ENCODE measurements at places on chromosomes 6 and 20. TPM values are rescaled to one million over a fixed set of nuclear protein-coding genes. Genes with fewer than 3 reads are reported as not detected.

The PTGIS gene
- total RNA-seq: 0.11 TPM

The BPIFB1 gene
- total RNA-seq: not detected

The SLC24A3 gene
- total RNA-seq: 0.11 TPM

The MUCL3 gene
- total RNA-seq: not detected

The KCNK15 gene
- total RNA-seq: not detected

The UFL1 gene
- 35.6 TPM for total RNA-seq

The SLC35B3 gene
- 31.4 TPM for total RNA-seq

The RNF182 gene
- total RNA-seq: not detected

The C20orf202 gene
- under 0.01 TPM for total RNA-seq

The RPP21 gene
- 19.2 TPM for total RNA-seq

The HMGCLL1 gene
- not detected for total RNA-seq

The RPS6KA2 gene
- 37.2 TPM for total RNA-seq

The ZGPAT gene
- 20.1 TPM for total RNA-seq

The FKBP5 gene
- 75.4 TPM for total RNA-seq

The TCP11 gene
- 1.6 TPM for total RNA-seq

The PSORS1C2 gene
- not detected for total RNA-seq

The ERMARD gene
- 15.4 TPM for total RNA-seq

The GPR6 gene
- total RNA-seq: not detected

The ENTPD6 gene
- total RNA-seq: 16.9 TPM

The DYNLT2 gene
- 0.98 TPM for total RNA-seq

The EPB41L1 gene
- total RNA-seq: 30.4 TPM

The PREX1 gene
- total RNA-seq: under 0.01 TPM

The MAP3K5 gene
- total RNA-seq: 6.4 TPM

The MUC22 gene
- not detected for total RNA-seq

The SNHG17 gene
- total RNA-seq: 7.1 TPM

The OPRL1 gene
- total RNA-seq: 1.3 TPM

The HSPA1L gene
- total RNA-seq: 1.6 TPM

The GPLD1 gene
- total RNA-seq: 0.33 TPM

The FOXQ1 gene
- not detected for total RNA-seq

The PRDM1 gene
- total RNA-seq: 0.79 TPM

The CTNNBL1 gene
- 21.5 TPM for total RNA-seq

The SRSF12 gene
- total RNA-seq: 1.2 TPM

The SLC39A7 gene
- 131 TPM for total RNA-seq

The BTN1A1 gene
- total RNA-seq: not detected

The CD24 gene
- total RNA-seq: 150 TPM

The OR2J3 gene
- total RNA-seq: not detected

The EFHC1 gene
- 22.8 TPM for total RNA-seq

The NEDD9 gene
- 60.1 TPM for total RNA-seq

The TCF19 gene
- 16.9 TPM for total RNA-seq

The CD93 gene
- total RNA-seq: not detected

The NPBWR2 gene
- total RNA-seq: not detected

The FGD2 gene
- under 0.01 TPM for total RNA-seq

The PACSIN1 gene
- not detected for total RNA-seq

The CYP39A1 gene
- 0.22 TPM for total RNA-seq

The TRIM31 gene
- total RNA-seq: 0.11 TPM

The FLRT3 gene
- 35.9 TPM for total RNA-seq

The OTOR gene
- total RNA-seq: not detected

The KIAA0408 gene
- total RNA-seq: not detected

The GPR63 gene
- total RNA-seq: 2.1 TPM

The GNAS gene
- 901 TPM for total RNA-seq

The PNPLA1 gene
- not detected for total RNA-seq

The HRH3 gene
- total RNA-seq: not detected

The TRIM15 gene
- total RNA-seq: not detected
